Stimulated activated CD4-positive, alpha-beta T cell treated with anti-CD3 and anti-CD28 coated beads, Interleukin-4, amount 100 ng/mL, for 4 hours (primary cell): ENCODE measurements at places on chromosomes 3 and 15.

DNA sequence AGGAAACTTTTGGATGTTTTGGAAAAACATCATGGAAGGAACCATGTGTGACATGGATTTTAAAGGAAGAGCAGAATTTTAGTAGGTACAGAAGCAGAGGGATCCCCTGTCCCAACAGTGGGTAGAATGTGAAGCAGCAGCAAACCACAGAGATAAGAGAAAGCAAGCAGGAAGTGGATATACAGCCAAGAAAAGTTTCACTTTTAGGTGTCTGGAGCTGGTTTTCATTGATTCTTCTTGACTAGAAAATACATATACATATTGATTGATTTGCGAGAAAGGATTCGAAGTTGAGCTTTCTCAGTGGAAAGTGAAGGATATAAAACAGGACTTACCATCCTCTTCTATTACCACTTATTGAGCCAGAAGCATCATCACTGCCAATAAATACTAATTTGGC is 133.5 kb downstream of the KCNMB2 start:
- DNase-seq: no peak

- DNase-seq: no peak
Observed at GRCh38 chr3:102796804-102797203, 362.0 kb downstream of the ZPLD1 start.

- DNase-seq: no peak
Observed at GRCh38 chr15:51022206-51022605, 72.5 kb downstream of the TNFAIP8L3 start.

GRCh38 chr3:3170998-3171397 is 8.5 kb downstream of the CRBN start:
- DNase-seq: no peak

DNA sequence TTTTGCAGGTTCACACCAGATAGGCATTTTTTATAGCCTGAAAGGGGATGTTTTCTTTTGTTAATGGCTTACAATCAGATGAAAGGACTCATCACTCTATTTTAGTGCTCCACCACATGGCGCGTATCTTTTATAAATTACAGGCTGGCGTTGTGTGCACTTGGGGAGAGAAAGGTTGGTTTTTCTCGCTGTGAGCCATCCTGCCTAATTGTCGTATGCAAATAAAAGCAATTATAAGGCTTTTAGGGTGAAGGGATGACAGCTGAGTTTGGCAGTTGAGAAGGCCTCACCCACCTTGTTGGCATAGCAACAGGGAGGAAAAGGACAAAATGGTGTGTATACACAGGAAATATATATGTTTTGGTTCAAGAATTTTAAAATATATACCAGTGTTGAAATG is 268.0 kb downstream of the NR2F2 start:
- DNase-seq: no peak

- no peak for DNase-seq
Observed at GRCh38 chr3:105801397-105801796, 67.4 kb downstream of the CBLB start.

DNA sequence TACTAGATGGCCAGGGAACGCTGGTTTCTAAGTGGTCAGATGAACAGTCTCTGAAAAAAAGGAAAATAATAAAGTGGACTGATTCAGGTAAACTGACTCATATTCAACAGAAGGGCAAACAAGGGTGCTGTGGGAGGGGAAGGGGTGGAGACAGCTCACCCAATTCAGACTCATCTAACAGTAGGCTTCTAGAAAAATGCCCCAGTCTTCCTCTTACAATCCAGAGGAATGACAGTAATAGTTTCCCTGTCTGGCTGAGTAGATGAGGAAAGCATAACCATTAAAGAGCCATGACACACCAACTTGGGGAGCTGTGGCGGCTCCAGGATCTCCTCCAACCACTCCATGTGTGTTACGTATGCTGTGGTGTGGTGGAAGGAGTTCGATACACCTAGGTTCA is 231.4 kb upstream of the UMPS start:
- no peak for DNase-seq
